Activated CD4-positive, alpha-beta T cell treated with anti-CD3 and anti-CD28 coated beads for 1 hour (primary cell): ENCODE measurements at places on chromosomes 5 and 9.

DNA sequence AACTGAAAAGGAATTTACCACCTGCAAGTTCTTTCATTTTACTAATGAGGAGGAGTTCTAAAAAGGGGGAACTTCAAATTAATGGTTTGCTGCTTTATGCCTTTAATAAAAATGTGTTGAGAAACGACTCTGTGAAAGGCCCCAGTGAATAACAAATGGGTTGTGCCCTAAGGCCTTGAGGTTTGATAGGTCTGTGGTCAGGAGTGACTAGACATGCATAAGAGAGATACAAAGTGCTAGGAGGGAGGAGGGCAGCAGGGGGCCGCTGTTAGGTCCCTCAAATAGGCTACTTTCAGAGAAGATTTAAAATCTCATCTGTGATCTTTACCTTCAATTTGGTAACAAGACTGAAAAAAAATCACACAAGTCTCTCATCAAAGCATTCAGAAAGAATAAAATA is 58.3 kb downstream of the FAM81B start:
- DNase-seq, result no peak

- no peak for DNase-seq
These were observed 1175.5 kb downstream of the DTWD2 start for GRCh38 chr5:117812861-117813260.

DNA sequence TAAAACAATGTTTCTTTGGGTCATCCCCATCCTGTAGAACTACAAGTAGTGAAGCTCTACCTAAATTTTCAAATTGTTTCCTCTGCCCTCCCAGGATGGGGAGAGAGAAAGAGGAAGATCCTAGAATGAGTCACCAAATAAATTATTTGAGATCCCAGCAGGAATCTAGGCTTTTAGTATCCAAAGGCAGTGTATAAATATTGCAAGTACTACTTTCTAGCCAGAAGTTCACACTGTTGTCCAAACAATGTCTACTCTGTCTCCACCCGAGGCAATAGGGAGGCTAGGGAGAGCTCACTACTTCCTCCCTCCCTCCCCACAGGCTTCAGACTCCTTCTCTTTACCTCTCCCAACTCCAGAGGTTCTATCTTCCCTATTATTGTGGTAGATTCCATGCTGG is 362.8 kb downstream of the MRPS30 start:
- no peak for DNase-seq

DNA sequence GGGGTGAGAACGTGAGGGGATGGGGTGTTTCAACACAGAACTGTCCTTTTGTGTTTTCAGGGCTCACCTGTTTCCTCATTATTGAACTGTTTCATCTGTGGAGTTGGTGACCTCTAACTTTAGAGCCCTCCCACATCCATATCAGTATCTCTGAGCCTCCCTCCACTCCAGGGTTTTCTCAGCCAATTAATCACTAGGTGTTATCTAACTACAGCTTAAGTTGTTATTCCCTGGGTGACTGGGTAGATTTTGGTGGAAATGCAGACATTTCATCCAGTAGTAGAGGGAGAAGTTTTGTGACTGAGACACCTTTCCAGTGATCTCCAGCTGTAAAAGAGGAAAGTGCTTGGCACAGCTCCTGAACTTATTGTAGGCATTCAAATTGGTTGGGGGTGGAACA is 23.7 kb downstream of the PPP3R2 start:
- DNase-seq, result no peak

DNA sequence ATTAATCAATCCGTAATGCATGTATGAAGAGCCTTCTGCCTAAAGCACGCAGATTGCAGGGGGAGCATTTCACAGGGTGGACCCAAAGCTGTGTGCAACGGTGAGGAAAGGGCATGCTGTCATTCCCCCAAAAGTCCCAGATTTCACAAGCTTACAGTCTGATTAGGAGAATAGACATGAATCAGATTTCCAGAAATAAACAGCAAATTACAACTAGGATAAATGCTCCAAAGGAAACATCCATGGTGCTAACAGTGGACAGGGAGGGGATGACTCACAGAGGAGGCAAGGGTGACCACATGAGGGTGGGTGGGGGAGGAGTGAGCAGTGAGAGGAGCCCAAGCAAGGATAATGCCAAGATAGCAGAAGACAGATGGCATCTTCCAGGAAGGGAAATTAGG is 258.4 kb upstream of the TAS2R1 start:
- DNase-seq, result no peak

GRCh38 chr5:42235837-42236236 is 187.4 kb upstream of the GHR start:
- DNase-seq, result no peak

DNA sequence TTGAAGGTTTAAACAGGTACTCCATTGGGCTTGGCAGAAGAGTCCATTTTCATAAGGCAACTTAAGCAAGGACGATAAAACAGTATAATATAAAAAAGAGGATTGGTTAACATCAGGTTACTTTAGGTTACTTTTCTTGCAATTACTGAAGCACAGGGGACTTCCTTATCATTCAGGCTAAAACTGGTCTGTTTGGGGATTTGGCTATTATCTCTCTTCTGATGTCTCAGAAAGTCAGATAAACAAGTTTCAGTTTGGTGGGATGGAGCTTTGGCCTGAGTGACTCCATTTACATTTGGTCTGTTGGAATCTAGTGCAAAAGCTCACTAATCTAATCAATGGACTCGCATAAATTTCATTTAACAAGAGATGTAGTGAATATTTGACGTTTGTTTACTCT is 8.0 kb downstream of the GAPT start:
- no peak for DNase-seq

GRCh38 chr5:36505021-36505420 is 101.4 kb upstream of the SLC1A3 start:
- DNase-seq, result no peak

DNA sequence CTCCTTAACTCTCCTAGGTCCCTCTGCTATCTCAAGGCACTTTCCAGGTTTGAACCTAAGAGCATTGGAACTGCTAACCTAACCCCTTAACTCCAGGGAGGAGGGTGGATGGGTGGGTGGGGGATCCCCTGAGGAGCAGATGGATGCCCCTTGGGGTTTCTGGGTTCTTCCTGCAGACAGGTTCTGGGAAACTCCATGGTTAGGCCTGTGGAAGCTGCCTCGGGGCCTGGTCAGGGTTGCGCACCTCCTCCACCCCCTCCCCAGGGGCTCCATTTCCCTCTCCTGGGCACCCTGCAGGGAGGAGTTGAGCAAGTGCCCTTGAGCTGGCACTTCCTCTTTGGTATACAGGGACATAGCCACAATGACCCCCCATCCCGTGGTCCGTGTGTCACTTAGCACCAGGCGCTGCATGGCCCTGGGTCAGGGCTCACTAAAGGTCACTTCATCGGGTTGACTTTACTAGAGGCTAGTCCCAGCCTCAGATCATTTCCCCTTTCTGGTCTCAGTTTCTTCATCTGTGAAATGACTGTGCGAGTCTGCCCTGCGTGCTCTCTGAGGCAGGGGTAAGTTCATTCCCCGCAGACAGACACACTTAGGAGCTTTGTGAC is 16.0 kb downstream of the CXXC5 start:
- no peak for DNase-seq

- no peak for DNase-seq
These were observed 62.2 kb upstream of the CNOT6 start for GRCh38 chr5:180431932-180432331.
